ENCODE measurements at places on chromosomes 6 and 20.

- no peak for DNase-seq
Measured at GRCh38 chr6:92297101-92297500, 1122.3 kb downstream of the EPHA7 start.

- no peak for DNase-seq
Measured at GRCh38 chr6:34120953-34121675, 24.8 kb downstream of the GRM4 start.

- DNase-seq = no peak
Measured at GRCh38 chr20:35286899-35287508, 2.4 kb upstream of the EIF6 start.

DNA sequence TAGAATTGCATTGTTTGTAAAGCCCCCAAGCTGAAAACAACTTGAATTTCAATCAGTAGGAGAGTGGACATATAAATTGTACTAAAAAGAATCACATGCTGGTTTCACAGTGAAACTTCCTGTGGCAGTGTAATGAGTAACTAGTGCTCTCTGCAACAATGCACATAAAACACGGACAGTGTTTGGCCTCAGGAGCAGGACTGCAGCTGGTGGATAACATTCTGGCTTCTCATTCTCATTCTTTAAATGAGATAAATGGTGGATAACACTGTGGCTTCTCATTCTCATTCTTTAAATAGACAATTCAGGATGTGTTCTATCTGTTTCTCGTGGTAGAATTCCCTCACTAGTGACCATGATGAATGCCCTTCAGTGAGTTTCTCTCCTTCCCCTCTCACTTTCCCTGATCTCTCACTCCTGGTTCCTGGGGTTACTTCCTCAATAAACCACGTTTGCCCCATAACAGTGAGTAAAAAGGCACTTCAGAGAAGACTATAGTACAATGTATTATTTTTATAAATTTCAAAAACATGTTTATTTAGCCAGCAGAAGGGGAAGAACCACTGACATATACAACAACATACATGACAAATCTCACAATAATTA, 59.9 kb downstream of the SLC22A2 start:
- no peak for DNase-seq

DNA sequence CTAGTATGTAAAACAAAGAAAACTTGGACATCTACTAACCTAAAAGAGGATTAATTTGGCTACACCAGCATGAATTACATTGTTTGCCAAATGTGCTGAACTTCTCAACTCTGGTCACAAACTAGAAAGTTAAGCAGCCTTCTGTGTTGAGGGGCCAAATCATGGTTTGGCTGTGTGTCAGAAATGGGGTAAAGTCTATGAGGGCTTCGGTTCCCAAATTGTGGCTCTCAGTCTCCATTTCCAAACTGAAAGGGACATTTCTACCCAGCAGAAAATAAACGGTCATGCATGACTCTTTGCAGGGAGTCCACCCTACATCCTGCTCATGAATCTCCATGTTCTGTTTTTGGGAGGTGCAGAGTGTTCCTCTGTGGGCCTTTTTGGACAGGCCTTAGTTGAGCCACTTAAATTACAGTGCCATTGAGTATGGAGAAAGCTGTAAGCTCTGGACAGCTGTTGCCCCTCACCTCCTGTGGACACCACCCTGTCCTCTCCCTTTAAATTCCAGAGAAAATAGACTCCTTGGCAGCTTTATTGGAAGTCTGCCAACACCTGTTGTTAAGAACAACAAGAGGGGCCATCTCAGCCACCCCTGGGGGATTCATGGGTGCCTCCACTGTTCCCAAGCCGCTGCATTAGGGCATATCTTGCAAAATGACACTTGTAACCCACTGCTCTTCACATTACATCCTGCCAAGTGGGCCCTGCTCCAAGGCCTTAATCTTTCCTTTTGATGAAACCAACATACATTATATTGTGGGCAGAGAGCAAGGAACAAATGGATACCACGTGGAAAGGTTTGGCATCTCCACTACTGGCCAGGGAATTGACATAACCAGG, 27.5 kb upstream of the SNRPC start:
- DNase-seq = no peak

DNA sequence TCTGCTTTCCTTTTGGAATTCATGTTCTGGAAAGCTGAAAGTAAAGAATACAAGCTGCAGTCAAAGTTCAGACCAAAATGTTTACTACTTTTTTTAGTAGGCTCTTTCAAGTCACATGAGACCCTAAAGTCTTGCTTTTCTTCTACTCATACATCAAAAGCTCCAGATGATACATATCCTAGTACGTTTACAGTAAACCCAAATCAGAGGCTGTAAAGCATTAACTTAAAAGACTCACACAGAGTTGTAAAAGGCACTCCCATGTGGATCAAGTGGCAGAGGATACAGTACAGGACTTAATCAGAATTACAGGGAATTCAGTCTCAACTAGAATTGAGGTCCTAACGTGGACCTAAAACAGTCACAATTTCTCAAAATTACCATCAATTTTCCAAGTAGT, 40.7 kb downstream of the STK38 start:
- DNase-seq = no peak

DNA sequence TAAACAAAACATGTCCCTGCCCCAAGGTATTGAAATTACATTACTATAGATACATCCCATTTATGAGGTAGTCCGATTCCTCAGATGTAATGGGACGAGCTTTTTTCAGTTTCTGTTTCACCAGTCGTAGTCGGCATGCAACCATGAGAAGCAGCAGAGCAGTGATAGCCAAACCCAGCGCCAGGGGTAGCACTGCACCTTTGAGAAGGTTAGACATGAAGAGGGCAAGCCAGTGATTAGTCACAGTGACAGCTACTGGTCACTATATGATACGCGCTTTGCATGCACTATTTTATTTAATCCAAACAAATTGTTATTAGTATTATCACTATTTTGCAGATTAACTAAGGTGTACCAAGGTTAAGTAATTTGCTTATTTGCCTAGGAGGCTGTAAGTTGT, 43.7 kb downstream of the LRP11 start:
- DNase-seq = no peak

DNA sequence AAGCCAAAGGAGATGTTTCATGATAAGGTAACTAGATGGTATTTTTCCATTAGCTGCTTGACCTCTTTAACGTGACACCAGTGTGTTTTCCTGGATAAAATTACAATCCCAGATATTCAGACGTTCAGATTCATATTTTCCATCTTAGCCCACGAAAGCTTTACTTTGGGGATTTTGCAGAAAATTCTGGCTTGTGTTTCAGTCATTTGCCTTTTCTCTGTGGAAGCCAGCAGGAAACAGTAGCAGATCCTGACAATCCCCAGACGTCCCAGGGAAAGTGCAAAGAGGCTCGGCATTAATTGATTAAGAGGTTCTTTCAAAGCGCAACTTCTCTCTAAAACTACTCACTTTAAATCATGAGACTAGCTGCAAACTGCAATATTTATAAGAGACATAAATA, 243.6 kb downstream of the UST start:
- DNase-seq = no peak

DNA sequence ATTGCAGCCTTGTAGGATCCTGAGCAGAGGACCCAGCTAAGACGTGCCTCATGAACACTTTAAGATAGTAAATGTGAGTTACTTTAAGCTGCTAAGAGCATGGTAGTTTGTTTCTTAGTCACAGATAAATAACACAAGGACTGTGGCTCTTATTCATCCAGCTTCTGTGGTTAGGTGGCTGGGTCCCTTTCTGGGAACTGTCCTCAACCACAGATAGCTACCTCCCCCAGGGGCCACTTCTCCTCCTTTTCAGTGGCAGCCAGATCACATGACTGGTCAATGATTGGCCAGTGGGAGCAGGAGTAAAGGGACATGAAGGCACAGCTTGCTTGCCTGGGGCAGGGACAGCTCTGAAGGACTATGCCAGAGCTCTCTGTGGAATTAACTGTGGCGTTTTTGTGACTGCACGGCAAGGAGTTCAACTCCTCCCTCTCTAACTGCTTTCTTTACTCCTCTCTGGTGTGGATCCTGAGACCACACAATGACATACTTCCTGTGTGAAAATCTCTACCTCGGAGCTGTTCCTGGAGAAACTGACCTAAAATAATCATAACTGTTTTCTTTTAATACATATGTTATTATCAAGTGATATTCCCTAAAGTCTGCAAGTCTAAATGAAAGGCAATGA, 76.5 kb downstream of the NRN1 start:
- DNase-seq = no peak

- DNase-seq = no peak
Measured at GRCh38 chr20:8036771-8037170, 17.2 kb upstream of the TMX4 start.

DNA sequence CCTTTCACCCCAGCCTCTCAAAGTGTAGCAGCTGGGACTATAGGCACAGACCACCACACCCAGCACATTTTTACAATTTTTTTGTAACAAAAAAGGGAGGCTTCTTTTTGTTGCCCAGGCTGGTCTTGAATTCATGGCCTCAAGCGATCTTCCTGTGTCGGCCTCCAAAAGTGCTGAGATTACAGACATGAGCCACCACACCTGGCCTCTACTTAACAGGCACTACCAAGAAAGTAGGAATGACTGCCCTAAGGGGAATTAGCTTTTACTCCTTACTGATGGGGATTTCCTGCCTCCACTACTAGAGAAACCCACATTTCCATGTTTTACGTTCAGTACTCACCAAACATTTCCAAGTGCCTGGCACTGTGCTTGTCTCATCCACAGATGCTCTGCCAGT, 109.6 kb downstream of the CARMIL1 start:
- no peak for DNase-seq

- DNase-seq = no peak
Measured at GRCh38 chr20:25287631-25288290, 39.9 kb downstream of the PYGB start.

DNA sequence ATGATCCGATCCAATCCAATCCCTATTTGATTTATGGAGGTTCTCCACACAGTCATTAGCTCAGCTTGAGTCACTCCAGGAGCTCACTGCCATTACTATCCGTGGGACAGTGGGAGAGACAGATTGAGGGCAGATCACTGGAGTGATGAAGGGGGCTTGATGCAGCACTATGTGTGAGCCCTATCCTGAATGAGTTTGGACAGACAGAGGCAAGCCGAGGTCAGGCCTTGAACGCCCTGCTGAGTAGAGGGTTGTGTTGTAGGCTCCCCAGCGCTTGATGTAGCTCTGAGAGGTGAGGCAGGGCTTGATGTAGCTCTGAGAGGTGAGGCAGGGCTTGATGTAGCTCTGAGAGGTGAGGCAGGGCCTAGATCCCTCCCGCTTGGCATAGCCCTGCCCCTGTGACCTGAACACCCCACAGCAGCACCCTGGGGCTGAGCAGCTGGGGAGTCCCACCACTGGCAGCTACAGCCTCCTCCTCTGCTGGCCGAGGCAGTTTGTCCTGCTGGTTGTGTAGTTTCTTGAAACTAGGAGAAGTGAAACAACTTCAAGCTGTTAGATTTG, 58.7 kb downstream of the ZFAND3 start:
- DNase-seq = no peak

- no peak for DNase-seq
Measured at GRCh38 chr20:9626357-9626756, 112.0 kb downstream of the LAMP5 start.

- DNase-seq = no peak
Measured at GRCh38 chr20:6704132-6704861, 63.2 kb upstream of the BMP2 start.

DNA sequence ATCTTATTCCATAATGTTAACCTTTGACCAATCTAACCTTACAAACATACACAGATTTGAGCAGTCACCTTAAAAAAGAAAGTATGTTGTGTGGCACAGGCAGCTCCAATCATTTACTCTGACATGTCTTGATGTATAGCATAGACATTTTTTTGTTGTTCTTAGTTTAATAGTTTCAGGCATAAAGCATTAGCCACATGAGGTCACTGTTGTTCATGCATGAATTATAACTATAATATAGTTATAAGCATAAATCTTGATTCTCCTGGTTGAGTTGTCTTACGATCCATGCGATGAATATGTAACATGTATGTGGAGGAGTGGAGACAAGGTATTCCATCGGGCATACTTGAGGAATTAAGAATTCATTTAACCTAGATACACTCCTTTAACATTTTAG, 26.1 kb upstream of the NKAIN2 start:
- no peak for DNase-seq

GRCh38 chr6:28137505-28137981, 4.1 kb upstream of the ZKSCAN8 start:
- no peak for DNase-seq

DNA sequence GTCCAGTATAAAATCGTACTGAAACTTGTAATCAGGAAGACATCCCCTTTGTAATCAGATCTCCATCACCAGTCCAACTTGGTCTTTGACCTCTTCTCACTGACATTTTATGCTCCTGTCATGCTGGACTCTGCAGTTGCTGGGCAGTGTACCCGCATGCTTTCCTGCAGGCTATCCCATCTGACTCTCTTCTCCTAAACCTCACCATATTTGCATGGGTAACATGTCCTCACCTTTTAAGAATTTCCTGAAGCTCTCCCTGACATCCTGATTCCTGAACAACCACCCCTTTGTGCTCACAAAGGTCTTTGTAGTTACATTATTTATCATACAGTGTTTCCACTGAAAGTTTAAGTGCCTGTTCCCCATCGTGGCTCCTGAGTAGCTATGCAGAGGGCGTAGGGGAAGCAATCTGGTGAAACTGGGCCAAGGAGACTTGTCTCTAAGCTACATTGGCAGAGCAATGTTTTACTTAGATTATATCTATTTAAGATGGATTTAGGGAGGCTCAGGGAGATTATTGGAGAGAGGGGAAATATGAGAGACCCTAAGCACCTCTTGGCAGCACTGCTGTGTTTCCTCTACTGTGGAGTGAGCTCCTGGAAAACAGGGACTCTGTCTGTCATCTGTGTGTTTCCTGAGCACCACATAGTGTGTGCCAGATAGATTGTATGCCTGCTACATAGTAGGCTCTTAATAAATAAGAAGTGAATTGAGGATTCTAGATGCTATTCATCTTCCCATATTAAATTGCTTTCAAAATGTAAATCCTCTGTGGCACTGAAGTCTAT, 124.0 kb downstream of the LAMA2 start:
- DNase-seq = no peak

DNA sequence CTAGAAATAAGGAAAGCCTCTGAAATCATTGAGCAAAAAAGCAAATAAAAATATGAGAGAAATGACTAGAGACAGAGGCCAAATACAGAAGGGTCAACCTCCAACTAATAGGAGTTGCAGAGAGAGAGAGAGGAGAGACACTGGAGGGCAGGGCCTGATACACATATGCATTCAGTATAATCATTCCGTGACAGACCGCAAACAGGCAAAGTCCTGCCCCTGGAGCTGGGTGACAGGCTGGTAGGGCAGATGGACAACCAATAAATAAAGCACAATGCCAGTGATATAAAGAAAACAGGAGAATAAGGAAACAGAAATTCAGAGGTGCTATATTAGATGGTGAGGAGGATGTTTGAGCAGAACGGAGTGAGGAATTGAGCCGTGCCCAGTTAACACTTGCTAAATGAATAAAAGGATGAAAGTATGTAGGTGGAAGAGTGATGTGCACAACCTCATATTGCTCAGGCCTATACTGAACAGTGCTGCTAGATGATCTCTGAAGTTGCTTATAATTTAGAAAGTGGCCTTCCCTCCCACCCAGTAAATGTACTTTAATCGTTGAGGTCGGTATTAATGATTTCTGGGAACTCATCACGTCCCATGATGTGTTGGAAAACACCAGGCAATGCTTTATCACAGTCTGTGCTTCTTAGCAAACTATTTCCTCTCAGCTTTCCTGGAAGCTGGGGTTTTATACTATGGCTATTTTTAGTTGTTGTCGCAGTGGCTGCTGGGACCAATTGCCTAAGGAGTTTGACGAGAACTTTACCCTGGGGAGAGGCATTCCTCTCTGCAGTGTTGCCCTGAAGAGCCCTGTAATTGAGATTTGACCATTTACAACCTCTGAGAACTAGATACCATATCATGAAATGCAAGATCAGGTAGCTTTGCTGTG, 37.6 kb upstream of the CLIC5 start:
- DNase-seq = no peak
